KG1 (cell line): ENCODE measurements at places on chromosomes 11 and 22.

DNA sequence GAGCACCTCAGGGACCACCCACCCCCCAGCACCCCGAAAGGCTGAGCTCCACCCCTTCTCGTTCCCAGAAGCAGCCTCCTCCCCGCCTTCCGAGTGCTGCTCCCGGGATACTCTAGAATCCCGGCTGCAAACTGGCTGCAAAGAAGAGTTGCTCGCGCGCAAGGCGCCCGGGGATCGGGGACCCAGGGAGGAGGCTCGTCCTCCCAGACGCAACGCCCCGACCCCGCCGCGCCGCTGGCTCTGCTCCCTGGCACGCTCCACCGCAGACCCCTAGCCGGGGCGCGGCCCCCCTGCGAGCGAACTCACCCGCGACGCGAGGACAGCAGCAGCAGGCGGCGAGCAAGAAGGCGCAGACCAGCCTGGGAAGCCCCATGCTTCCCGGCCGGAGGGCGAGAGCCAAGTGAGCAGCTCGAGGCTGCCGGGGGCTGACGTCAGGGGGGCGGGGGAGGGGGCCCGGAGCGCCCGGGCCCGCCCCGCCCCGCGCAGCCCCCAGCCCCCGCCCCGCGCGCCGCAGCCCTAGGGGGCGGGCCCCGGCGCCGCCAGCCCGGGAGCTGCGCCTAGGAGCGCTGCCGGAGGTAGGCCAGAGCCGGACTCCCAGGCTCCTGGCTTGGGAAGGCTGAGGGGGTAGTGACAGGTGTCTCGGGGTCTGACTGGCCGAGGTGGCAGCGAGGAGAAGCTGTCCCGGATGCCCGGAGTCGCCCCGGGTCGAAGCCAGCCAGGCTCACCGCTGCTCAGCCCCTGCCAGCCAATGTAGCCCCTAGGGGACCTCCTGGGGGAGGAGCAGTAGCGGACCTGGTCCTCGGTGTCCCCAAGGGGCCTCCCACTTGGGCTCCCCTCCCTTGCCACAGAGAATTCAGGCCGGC lies at the start of gene MCAM:
MCAM (minus strand) TSS at position 402 of the 863 bp plus-strand sequence; CDS start at position 373, 29 bp downstream.
- DNase-seq: no peak

DNA sequence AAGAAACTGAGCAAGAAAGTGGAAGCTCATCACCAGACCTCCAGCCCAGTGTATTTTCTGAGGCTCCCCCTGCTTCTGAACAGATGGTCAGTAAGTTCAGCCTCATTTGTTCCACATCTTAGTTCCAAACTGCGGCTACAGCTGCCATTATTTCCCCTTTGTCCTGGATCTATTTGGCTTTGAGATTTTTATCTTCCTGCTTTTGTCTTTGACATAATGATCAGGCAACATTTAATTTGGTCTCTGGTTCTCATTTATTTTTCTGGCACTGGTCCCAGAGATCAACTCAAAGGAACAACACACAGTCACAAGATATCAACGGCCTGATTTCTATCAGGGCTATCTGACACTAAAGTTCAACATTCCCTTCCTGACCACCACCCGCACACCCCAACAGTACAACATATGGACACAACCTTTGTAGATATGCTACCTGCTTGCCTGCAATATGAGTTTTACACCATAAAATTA lies 137.5 kb downstream of the FAM76B start:
- DNase-seq: no peak

DNA sequence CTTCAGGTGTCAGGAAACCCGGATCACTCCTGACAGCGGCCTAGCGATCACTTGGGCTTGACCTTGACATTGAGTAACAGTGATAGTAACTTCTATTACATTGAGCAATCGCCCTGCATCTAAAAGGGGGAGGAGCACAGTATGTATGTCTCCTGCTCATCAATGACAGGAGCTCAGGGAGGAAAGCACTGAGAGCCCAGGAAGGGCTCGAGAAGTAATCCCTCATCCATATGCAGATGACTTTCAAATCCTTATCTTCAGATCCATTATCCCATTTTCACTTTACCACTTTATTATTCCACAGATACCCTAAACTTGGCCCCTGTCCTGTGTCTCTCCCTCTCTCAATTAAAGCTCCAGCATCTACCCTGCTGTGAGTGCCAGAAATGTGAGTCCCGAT lies 47.8 kb downstream of the ABTB2 start:
- no peak for DNase-seq

DNA sequence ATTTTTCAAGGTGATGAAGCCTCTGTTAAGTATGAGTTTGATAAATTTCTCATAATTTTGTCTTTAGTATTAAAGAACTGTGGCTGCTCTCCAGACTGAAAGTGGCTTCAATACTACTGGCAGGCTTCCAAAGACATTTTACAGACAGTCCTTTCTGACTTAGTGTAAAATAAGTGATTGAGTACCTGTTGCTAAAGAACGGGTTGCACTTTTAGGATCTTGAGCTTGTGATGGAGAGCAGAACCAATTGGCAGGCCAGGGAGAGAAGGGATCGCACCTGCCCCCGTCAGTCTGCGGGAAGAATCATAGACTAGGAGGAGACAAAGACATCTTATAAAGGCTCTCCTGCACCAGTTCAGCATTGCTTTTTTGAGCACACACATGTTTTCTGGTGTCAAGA lies 4.4 kb downstream of the NCAM1 start:
- DNase-seq: no peak

- no peak for DNase-seq
These were observed 114.9 kb downstream of the NAV2 start for GRCh38 chr11:19827399-19828135.

DNA sequence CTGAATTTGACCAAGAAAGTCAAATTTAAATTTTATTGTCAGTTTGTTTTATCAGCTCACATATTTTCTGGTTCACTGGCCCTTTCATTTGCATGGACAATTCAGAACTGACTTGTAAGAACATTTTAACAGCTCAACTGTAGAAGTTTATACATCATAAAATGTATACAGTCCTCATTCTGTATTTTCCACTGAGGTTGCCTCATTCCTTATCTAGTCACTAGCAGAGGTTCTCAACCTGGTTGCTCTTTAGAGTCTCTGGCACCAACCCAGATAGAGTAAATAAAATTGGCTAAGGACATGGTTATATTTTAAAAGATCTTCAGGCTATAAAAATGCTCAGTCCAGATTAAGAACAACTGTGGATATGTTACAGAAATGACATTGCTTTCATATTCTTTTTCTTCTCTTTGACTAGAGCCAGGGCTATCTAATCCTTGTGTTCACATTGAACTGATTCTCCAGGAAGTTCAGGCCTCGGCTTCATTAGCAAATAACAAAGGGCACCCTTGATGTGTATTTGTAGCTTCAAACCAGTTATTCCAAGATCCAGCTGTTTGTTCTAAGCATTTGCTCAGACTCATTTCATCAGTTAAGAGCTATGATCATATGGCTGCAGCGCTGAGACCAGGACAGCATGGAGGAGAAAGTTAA lies 782.5 kb downstream of the ETS1 start:
- no peak for DNase-seq

DNA sequence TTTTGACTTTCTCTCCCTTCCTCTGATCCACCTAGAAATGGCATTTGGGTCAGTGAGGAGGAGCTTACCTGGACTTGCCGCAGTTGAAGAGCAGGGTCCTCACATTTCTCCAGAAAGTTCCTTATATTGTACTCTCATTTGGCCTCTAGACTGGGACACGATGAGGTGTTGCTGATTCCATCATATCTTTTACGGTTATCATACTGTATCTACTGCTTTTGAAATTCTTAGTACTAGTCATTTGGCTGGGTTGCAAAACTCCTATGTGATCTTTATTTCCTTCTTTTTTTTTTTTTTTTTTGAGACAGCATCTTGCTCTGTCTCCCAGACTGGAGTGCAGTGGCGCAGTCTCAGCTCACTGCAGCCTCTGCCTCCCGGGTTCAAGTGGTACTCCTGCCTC lies 58.7 kb upstream of the FAM181B start:
- DNase-seq: no peak

DNA sequence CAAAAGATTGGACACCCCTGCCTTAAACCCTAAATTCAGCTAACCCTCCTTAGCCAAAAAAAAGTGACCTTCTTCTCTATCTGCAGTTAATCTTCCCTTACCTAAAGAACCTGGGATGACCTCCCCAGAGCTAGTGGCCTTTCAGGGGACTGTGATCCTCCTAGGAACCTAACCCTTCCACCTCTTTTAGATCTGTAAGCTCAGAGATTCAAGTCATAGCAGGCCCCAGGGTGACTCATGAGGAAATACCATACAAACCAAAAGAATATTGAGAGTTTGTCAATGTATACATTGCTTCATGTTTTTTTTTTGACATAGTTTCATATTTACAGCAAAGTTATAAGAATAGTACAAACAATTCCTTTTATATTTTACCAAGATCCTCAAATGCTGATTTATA lies 38.3 kb upstream of the CXCR5 start:
- no peak for DNase-seq

- DNase-seq: no peak
These were observed 23.1 kb upstream of the ATXN10 start for GRCh38 chr22:45648301-45649117.

GRCh38 chr11:3222003-3222855 lies 3.6 kb upstream of the MRGPRG start:
- no peak for DNase-seq

- no peak for DNase-seq
These were observed 2.9 kb upstream of the MMP3 start for GRCh38 chr11:102846292-102846691.

DNA sequence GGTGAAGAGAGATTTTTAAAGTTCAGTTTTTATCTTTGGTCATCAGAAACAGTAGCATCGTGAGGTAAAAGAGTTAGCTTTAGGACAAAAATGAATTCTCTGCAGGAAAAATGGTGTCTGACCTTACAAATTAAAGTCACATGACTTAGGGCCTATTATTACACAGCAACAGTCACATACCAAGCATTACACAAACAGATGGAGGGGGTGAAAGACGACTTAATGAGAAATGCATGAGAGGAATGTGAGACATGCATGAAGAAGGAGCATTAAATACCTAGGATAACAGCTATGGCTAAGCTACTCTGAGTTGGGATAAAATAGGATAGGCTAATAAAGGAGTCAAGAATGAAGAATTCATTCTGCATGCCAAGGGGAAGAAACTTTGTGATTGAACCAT lies 77.5 kb downstream of the BLID start:
- no peak for DNase-seq

DNA sequence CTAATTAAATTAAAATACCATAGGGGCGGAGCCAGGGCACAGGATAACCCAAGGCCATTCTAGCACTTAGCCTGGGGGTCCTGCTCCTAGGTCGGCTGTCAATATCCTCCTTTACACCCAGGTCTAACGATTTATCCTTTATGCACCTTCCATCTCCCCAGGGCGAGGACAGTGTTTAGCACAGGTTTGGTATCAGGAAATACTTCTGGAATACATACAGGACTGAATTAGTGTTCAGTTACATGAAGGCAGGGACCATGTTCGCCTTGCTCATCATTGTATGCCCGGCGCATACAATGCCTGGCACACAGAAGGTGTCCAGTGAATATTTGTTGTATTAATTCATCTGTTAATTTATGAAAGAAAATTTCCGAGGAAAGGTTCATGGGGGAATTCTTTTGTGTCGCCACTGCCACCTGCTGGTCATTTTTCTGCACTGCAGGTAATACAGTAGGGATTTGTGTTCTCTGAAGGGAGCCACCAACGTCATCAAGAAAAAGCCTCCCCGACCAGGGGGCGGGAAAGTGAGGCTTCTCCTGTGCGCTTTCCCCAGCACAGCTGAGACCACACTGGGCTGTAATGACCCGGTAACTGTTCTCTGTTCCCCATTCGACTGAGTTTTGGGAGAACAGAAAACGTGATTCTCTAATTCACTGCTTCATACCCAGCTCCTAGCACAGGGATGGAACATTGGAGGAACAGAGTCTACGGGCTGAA lies 68.7 kb upstream of the ASPHD2 start:
- peak; percentile 58 for DNase-seq

GRCh38 chr11:33362051-33362910 lies 105.1 kb downstream of the HIPK3 start:
- peak; percentile 34 for DNase-seq

DNA sequence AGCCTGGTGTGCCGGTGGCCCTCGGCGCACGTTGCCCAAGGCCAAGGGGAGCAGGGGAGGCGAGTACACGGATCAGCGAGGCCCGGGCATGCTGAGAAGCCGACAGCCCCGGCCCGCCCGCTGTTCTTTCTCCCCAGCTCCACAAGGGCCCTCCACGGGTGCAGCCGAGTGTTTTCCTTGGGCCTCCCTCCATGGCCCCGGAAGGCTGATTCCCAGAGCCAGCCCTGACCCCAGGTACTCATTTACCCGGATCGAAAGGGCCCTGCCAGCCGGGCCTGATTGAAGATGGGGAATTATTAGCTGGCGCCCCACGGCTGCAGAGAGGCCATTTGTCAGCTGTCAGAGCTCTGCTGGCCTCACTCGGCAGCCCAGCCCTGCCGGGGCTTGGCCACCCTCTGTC lies 53.1 kb downstream of the WNT7B start:
- DNase-seq: no peak

DNA sequence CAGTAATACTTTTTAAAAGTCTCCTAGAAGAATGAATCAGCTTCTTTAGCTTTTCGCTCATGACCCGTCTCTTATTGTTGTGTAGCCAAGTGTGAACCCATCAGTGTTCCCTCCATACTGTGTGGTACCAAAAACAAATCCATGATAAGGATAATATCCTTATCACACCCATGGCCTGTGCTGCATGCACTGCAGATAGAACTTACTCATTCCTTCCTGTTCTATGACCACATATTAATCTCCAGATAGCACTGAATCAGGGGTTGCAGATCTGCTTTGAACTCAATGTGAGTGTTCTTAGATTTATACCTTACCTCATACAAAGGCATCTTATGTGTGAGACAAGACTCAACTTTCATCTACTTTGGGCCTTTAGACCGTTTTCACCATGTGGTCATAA lies 373.4 kb downstream of the JRKL start:
- DNase-seq: no peak

DNA sequence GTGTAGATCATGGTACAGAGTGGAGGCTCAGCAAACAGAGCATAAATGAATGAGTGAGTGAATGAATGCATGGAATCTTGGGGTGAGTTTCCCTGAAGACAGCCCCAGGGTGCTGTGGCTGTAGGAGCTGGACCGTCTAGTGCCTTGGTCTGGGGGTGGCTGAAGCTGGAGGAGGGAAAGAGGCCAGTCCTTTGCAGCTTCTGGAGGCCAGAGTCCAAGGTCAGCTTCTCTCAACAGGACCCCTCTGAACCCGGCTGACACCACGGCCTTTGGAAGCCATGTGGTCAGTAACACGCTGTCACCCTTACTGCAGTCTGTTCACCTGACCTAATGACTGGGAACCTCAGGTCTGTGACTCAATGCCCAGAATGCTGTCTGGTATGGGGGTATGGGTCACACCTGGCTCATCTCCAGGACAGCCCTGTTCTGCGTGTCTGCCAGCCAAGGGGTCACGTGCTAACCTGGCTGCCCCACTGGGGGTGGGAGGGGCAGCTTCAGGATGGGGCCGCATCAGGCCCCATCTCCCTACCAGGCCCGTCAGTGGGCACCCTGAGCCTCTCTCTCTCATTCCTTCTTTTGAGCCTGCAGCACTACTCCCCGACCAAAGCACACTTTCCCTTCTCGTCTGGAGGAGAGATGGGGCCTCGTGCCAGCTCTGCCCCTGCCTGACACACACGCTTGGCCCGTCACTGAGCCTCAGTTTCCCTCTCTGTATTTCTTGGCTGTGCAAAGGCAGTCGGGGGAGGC lies 24.1 kb upstream of the CHKA start:
- no peak for DNase-seq

- no peak for DNase-seq
These were observed 19.8 kb upstream of the EHF start for GRCh38 chr11:34601085-34601444.
